ENCODE measurements at places on chromosomes 7 and 10. TPM values are rescaled to one million over a fixed set of nuclear protein-coding genes. Genes with fewer than 3 reads are reported as not detected.

- no peak for DNase-seq
- no peak overlapping the region for H3K4me3 ChIP-seq
- no peak overlapping the region for H3K27ac ChIP-seq
- H3K27me3 ChIP-seq, result no peaks in the 10 kb centered on the region
- no peaks in the 10 kb centered on the region for H3K36me3 ChIP-seq
These were observed 77.8 kb upstream of the PLXDC2 start for GRCh38 chr10:19738440-19738839.

GRCh38 chr10:8102708-8103401 is 48.4 kb downstream of the GATA3 start:
- H3K4me1 ChIP-seq, result no peaks in the 10 kb centered on the region
- no peaks in the 10 kb centered on the region for H3K27me3 ChIP-seq
- H3K36me3 ChIP-seq, result no peaks in the 10 kb centered on the region
- no peak overlapping the region for H3K4me3 ChIP-seq
- H3K27ac ChIP-seq, result no peak overlapping the region

DNA sequence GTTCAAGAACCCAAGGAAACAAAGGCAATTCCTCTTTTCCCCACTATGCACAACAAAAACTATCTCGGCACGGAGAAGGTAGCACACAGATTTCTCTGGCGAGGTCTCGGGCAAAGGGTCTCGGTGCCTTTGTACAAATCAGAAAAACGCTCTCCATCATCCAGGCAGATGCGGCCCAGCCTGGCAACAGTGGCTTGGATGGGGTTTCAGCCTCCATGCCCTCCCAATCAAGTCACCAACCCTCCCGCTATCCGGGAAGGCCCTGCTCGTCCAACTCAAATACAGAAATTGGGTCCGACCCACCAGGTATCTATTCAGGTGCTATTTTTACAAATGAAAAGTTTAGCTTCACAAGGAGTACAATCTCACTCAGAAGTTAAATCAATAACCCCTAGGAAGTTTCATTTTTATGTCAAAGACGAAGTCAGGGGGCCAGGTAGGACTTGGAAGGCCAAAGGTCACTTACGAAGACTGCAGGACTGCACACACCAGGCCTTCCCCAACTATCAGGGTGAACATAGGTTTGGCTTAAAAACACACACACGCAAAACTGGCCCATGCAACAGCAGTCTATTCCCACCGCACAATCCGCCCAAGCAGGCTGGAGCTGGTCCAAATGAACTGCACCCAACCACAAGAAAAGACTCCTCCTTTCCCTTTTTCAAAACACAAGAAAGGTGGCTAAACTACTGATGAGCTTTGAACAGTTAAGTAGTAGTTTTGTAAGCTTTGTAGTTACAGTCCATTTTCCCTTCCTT is 43.0 kb downstream of the GNA12 start:
- H3K36me3 ChIP-seq, result no peaks in the 10 kb centered on the region
- H3K4me3 ChIP-seq, result no peak overlapping the region
- peaks cover 59% of the 10 kb centered on the region for H3K4me1 ChIP-seq
- no peaks in the 10 kb centered on the region for H3K27me3 ChIP-seq
- peak; percentile 68 for DNase-seq

- H3K4me1 ChIP-seq, result peaks cover 13% of the 10 kb centered on the region
- H3K4me3 ChIP-seq, result no peak overlapping the region
- DNase-seq, result no peak
- H3K27ac ChIP-seq, result no peak overlapping the region
- H3K36me3 ChIP-seq, result no peaks in the 10 kb centered on the region
These were observed 10.8 kb downstream of the BNIP3 start for GRCh38 chr10:131970946-131971345.

- H3K4me1 ChIP-seq, result no peaks in the 10 kb centered on the region
- H3K27ac ChIP-seq, result no peak overlapping the region
- DNase-seq, result no peak
- no peaks in the 10 kb centered on the region for H3K27me3 ChIP-seq
- no peaks in the 10 kb centered on the region for H3K36me3 ChIP-seq
- H3K4me3 ChIP-seq, result no peak overlapping the region
These were observed 144.9 kb downstream of the UBE2H start for GRCh38 chr7:129807863-129808262.

GRCh38 chr7:6148724-6149360 is 117.7 kb downstream of the ANKRD61 start:
- no peaks in the 10 kb centered on the region for H3K36me3 ChIP-seq
- H3K4me1 ChIP-seq, result no peaks in the 10 kb centered on the region
- H3K4me3 ChIP-seq, result no peak overlapping the region
- DNase-seq, result no peak
- no peak overlapping the region for H3K27ac ChIP-seq

The ATG9B gene
- 14.9 TPM for total RNA-seq

The PDK4 gene
- total RNA-seq, result 29.6 TPM

Data from testis (tissue), 5 donors.